ENCODE measurements at places on chromosomes 1 and 21. TPM values are rescaled to one million over a fixed set of nuclear protein-coding genes. Genes with fewer than 3 reads are reported as not detected.
A peak's percentile ranks its signal among the peaks of the same experiment; 100 is the strongest.

DNA sequence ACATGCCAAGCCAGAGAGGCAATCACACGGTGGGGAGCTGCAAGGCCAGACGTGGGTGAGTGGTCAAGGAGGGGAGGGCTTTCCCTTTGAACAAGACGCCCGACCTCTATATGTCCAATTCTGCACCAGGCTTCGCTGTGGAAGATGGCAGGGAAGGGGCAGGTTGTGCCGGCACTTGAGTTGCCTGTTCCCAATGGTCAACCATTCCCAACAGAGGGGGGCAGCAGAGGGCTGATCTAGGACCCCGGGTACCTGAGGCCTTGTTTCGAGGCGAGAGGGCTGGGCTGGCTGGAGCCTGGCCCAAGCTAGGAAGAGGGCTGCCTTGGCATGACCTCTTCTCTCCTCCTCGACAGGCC, 64.9 kb downstream of the TMEM53 start:
- no peak for DNase-seq

- DNase-seq, result peak; percentile 62
Measured at GRCh38 chr1:167661527-167662426, 31.7 kb downstream of the RCSD1 start.

GRCh38 chr1:214002060-214002459, 14.3 kb downstream of the PROX1 start:
- DNase-seq, result no peak

GRCh38 chr1:54838565-54839180, 37.5 kb upstream of the TTC22 start:
- no peak for DNase-seq

GRCh38 chr1:222384531-222384930, 163.4 kb downstream of the HHIPL2 start:
- no peak for DNase-seq

- DNase-seq, result no peak
Measured at GRCh38 chr1:231971397-231972110, 345.0 kb downstream of the DISC1 start.

GRCh38 chr1:89098857-89099256, 27.1 kb downstream of the GBP2 start:
- DNase-seq, result no peak

DNA sequence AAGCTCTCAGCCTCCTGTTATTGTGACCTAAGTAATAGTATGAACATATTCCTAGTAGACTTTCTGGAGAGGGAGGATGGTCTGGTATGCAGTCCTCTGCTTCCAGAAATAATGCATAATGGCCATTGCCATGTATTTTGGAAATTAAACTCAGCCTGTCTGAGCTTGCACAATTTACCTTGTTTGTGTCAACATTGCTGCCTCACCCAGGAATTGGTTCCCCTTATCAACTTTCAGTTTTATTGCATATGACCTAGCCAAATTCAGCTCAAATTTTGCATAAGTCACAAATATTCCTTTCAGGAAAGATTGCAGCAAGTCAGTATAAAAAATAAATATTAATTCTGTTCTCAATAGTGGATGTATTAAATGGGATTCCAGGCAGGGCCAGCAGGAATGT, 101.9 kb upstream of the SLC5A9 start:
- DNase-seq, result no peak

GRCh38 chr1:61253059-61253735, 170.8 kb downstream of the NFIA start:
- no peak for DNase-seq

- DNase-seq, result no peak
Measured at GRCh38 chr1:185263292-185263691, 53.8 kb downstream of the IVNS1ABP start.

GRCh38 chr1:247409869-247410544, 6.0 kb upstream of the NLRP3 start:
- no peak for DNase-seq

- no peak for DNase-seq
Measured at GRCh38 chr1:234979296-234980279, 149.0 kb downstream of the TOMM20 start.

GRCh38 chr1:184535191-184535970, 148.6 kb downstream of the C1orf21 start:
- DNase-seq, result peak; percentile 59

DNA sequence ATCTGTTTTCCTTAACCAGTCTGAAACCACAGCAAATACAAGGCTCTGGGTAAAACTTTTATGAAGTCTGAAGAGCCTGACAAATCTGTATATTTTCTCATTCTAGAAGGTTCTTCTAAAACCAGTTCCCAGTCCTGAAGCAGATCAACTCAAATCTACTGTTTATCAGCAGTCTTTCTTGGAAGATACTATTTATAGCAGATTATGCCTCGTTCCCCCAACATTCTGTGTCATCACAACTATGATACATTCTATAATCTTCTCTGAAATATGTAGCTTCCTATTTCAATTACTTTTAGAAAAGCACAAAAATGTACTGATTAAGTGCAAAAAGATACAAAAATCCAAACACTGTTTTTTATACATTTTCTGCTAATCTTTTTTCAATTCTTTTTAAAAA, 67.5 kb downstream of the NIBAN1 start:
- no peak for DNase-seq

- no peak for DNase-seq
Measured at GRCh38 chr1:209685821-209686220, 10.6 kb downstream of the G0S2 start.

- DNase-seq, result no peak
Measured at GRCh38 chr1:66750577-66750976, 1.7 kb upstream of the DYNLT5 start.

- no peak for DNase-seq
Measured at GRCh38 chr1:156612666-156613065, 6.5 kb upstream of the HAPLN2 start.

Gene C1orf146
- not detected for polyA plus RNA-seq

Gene SPRR2G
- polyA plus RNA-seq, result not detected

Gene KPNA6
- polyA plus RNA-seq, result 26.6 TPM

Gene AADACL4
- 0.21 TPM for polyA plus RNA-seq

Gene MFSD2A
- polyA plus RNA-seq, result 2.0 TPM

Data from BJ (cell line).